Suppressor macrophage treated with lipopolysaccharide for 4 hours (primary cell): ENCODE measurements at places on chromosomes 6 and 20.
A peak's percentile ranks its signal among the peaks of the same experiment; 100 is the strongest.

GRCh38 chr6:53302678-53303360, 45.9 kb downstream of the ELOVL5 start:
- DNase-seq: no peak

DNA sequence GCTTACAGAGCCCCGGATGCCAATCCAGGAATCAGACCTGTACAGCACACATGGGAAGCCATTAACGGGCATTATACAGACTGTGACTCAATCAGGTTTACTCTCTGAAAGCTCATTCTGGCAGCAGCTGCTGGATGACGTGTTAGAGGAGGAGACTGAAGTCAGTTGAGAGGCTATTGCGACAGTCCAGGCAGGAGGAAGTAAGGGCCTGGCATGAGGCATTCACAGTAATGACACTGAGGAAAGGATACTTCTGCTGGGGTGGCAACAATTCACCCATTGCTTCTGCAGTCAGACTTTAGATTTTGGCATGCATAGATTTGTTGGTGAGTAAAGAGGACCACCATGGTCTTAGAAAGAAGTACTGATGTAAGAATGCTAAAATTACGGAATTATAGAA, 151.0 kb upstream of the HEY2 start:
- peak; percentile 83 for DNase-seq

- DNase-seq: no peak
Observed at GRCh38 chr6:29908710-29909109, 33.6 kb upstream of the HLA-A start.

DNA sequence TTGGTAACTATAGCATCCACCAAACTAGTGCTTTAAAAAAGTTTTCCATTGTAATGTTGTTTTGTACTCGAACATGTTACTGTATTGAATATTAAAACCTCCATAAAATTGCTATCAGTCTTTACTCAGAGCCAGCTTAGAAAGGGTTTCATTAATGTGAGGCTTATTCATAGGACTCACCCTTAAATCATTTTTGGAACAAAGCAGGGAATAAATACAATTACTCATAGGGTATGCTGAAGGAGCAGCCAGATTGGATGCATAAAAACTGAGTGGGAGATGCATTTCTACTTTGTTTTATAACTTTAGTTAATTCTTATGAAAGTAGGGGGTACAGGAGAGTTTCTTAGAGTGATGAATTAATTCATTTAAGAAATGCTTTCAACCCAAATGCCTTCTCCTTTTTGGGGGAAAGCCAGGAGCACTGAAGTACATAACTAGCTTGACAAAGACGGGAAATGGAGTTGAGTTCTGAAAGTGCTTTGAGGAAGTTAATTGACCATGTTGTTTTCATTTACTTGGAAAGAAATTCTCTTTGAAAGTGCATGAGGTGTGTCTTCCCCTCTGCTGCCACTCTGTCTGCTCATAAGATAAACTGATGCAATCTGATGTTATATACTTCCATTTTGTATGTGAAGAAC, 90.3 kb downstream of the RNF144B start:
- peak; percentile 91 for DNase-seq

- DNase-seq: no peak
Observed at GRCh38 chr6:111592726-111593511, 12.8 kb downstream of the TRAF3IP2 start.

- DNase-seq: no peak
Observed at GRCh38 chr6:25832307-25832662, 433 bp upstream of the SLC17A1 start.

DNA sequence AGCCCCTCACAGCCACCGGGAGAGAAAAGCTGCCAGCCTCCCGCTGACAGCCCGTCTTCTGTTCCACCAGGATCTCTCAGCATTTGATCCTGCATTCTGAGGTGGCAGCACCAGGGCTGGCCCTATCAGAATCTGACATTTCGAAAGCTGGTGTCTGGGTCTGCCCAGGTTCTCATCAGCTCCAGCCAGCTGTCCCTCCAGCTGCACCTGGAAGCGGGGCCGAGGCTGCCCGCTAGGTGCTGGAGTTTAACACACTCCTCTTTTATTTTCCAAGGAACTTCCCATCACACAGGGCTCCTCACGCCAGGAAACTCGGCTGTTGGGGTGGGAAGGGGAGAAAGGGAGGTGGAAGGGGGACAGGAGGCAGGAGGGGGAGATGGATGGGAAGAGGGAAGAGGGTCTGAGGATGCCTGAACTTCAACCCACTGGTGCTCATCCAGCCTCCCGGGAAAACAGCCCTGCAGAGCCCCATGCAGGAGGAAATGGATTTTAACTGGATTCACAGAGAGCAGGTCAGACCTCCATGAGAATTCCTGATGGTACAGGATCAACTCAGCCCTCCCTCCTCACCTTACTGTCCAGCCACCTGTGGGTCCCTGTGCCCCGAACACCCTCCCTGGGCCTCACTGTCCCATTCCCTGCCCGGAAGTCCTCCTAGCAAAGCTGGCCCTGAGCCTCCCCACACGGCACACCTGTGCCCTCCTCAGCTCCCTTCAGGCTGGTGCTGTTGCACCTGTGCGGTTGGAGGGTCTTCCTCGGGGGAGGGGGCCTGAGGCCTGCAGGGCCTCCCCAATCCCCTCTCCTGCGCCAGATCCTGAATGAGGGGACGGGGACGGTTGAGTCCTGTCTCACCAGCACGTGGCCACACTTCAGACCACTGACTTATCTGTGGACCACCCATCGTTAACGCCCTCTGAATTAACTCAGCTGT, 3.9 kb upstream of the LSM14B start:
- DNase-seq: no peak

DNA sequence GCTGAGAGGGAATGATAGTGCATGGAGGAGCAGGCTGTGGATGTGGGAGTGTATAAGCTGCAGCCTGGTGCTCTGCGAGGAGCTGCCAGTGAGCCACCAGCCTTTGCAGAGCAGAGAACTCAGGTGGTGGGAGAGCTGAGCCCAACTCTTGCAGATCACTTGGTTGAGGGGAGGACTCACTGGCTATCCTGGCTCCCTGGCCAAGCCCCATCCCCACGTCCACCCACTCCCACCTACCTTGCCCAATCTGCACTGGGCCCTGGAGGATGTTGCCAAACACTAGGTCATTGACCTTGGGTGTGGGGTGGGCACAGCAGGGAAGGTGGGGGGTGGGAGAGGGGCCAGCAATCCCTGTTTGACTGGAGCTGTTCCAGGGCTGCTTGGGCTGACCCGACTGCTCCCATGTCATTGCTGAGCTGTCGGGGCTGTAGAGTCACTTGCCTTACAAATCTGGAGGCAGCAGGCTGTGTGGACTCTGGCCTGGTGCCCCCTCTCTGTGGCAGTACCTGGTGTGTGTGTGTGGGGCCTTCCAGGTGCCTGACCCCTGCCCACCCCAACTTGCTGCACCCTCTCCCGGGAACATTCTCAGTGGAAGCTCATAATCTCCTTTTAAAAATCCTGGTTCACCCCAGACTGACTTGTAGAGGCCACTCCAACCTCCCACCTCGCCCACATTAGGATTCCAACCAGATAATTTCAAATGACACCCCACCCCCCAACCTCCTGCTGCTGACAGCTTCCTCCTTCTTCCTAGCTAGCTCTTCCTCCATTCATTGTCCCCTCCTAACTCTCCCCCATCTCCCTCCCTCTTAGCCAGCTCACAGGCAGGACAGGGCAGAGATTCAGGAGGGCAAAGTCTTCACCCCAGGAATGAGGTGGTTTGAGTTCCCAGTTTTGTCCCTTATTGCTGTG, 162.3 kb downstream of the MRPL14 start:
- DNase-seq: no peak

- peak; percentile 80 for DNase-seq
Observed at GRCh38 chr20:3818155-3819151, 1.9 kb upstream of the AP5S1 start.

DNA sequence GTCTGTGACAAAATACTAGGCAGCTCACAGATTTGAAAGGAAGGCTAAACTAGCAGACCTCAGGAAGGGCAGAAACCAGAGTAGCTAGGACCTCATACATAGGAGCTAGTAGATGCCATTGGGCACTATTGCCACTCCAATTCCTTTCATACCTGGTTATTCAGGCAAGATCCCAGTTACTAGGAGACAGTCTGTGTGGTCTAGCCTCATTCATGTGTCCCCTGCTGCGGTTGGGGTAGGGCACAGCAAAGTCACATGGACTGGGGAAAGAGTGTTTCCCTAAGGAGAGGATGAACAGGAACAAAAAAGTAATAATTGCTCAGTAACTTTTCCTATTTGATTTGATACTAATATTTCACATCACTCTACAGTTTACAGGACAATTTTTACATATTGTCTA, 204.6 kb upstream of the HEY2 start:
- no peak for DNase-seq

- DNase-seq: peak; percentile 73
Observed at GRCh38 chr20:62929051-62929538, 2.8 kb upstream of the DIDO1 start.

- peak; percentile 16 for DNase-seq
Observed at GRCh38 chr6:132598473-132598872, 8.9 kb upstream of the TAAR5 start.

- DNase-seq: no peak
Observed at GRCh38 chr6:111812060-111813038, 60.9 kb downstream of the FYN start.

DNA sequence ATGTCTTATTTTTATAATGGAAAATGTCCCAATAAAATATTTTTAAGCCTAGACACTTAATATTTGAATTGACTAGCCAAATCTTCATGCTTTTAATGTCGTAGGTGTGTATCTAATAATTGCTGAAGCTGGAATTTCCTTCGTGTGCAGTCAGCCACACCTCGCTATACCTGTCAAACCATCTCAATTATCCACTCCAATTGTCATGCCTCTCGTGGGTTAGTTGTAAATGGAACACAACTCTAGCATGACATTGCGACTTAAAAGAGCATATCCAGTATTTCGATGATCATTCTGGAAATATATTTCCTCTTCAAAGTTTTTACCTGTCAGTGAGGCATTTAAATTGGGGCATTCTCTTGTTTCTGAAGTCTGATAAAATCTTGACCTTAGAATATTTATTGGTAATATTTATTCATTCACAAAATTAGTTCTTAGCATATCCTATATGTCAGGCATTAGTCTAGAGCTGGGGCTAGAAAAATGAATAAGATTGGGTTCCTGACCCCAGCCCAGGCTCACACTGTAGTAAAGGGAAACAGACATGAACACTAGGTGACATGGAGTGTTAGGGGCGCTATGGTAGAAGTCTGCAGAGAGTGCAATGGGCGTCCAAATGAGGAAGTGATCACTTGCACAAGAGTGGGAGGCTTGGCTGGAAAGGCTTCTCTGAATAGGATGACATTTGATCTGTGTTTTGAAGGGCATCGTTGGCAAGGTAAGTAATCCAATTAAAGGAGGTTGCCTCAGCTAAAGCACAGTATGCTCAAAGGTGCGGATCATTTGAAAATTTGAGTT, 11.0 kb upstream of the CFAP206 start:
- DNase-seq: peak; percentile 56

- DNase-seq: peak; percentile 74
Observed at GRCh38 chr6:32883789-32884188, 29.8 kb downstream of the PSMB9 start.

DNA sequence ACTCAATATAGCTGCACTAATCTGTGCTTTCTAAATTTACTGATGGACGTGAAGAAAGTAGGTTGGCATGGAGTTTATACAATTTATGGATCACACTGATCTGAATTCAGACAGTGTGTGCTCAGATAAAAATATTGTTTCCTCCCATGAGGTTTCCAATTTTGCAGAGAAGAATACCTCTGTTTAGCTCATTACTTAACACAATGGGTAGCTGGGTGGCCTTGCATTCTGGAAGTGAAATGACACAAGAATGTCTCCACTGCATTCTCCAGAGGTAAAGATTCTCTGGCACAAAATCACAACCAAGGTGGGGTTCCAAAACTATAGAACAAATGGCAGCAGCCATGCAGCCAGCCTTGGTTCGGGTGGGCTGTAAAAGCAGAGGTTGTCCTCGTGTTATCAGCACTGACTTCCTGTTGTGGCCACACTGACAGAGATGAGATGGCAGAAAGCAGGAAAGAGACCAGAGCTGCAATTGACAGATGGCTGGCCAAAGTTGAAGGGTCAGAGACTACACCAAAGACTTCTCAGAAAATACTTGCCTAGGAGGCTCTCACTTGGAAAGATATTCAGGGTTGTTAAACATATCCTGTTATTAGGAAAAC, 50.2 kb downstream of the HDAC2 start:
- DNase-seq: no peak

GRCh38 chr6:160774399-160774798, 72.4 kb downstream of the PLG start:
- DNase-seq: no peak

- no peak for DNase-seq
Observed at GRCh38 chr6:149202100-149202499, 115.4 kb upstream of the TAB2 start.

- no peak for DNase-seq
Observed at GRCh38 chr6:40334496-40335270, 252.5 kb downstream of the LRFN2 start.

DNA sequence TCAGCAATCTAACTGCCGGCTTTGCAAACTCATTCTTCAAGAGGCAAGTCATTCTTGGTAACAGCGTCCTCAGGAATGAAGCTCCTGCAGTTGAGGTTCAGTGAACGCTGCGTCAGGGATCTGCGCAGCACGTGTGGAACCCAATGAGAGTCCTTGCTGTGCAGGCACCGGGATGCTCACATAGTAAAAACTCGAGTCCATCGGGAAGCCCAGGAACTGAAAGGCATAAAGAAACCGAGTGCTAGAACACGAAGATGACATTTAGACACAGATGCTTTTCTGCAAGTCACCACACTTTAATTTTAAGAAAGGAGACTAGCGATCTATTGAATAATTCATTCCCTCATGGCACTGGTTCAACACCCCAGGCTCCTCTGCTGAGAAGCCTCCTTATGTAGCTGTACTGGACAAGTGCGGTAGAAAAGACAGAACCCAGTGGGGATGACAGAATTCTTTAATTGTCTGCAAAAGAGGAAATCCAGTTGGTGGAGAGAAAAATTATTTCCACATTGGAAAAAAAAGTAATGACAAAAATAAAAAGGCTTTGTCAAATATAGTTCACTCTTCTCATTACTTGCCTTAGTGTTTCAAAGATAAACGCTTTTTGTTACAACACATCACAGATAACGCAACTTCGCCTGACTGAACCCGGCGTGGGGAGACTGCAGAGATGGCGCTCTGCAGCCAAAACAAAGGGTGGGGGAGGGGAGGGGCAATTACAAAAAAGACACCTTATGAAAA, 1.9 kb upstream of the AFDN start:
- DNase-seq: no peak
